Stimulated activated CD4-positive, alpha-beta T cell treated with anti-CD3 and anti-CD28 coated beads, Interleukin-15, amount 100 ng/mL, for 24 hours (primary cell): ENCODE measurements at places on chromosomes 1 and 21.

DNA sequence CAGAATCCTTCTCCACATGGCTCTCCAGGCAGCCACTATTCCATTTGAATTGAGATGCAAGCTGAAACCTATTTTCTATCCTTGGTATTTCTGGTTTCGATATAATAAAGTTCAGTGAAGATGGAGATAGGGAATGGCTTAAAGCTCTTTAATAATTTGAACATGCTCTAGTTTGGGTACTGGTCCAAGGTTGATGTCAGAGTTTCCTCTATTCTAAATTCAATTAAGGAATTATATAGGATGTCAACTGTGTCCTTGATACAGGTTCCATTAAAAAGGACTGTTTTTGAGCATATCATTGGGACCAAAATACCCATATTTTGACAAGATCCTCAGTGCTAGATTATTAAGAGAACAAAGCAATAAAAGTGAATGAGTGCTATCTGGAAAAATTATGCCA, 245.3 kb downstream of the SPATA17 start:
- no peak for DNase-seq

GRCh38 chr1:163924041-163924440, 602.3 kb downstream of the NUF2 start:
- no peak for DNase-seq

- no peak for DNase-seq
These were observed 121.4 kb upstream of the NFIA start for GRCh38 chr1:60960891-60961461.

- DNase-seq, result no peak
These were observed 29.1 kb downstream of the SLC2A1 start for GRCh38 chr1:42929434-42930177.

GRCh38 chr1:156143765-156144489, 9.5 kb upstream of the SEMA4A start:
- no peak for DNase-seq

GRCh38 chr1:100565937-100566699, 28.2 kb downstream of the GPR88 start:
- DNase-seq, result no peak

GRCh38 chr1:6803357-6803756, 18.1 kb downstream of the CAMTA1 start:
- no peak for DNase-seq

DNA sequence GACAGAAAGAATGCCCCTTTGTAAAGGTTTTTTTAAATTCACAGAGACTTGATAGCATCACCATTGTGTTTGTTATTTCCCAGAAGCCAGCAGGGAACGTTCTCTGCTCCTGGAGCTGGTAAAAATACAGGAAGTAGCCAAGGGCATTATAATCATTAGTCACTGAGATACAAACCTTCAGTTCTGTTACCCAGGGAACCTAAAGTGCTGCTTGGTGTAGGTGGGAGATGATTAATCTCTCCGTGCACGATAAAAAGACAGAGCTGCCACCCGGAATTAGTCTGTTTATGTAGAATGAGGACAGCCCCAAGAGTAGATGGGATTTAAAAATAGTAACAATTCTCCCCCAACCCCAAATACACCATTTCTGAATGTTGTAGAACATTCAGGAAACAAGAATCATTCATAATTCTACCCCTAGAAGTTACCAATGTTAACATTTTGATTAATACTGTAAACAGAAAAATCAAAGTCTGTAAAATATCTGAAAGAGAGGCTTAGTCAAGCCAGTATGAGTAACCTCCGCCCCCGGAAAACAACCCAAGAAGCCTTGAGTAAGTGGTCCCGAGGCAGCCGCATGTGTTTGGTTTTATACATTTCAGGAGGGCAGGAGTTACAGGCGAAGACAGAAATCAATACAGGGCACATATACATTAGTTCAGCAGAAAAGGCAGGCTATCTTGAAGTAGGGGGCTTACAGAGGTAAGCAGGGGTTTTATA, 45.3 kb upstream of the CTBS start:
- peak; percentile 79 for DNase-seq

DNA sequence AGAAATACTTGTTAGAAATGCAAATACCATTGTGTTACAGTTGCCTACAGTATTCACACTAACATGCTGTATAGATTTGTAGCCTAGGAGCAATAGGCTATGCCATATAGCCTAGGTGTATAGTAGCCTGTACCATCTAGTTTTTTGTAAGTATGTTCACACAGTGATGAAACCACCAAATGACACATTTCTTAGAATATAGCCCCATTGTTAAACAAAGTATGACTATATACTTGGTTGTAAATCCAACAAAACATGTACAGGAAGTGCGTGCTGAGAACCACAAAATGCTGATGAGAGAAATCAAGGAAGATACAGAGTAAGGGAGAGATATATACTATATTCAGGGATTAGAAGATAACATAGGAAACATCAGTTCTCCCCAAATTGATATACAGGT, 92.2 kb downstream of the POU2F1 start:
- DNase-seq, result no peak

DNA sequence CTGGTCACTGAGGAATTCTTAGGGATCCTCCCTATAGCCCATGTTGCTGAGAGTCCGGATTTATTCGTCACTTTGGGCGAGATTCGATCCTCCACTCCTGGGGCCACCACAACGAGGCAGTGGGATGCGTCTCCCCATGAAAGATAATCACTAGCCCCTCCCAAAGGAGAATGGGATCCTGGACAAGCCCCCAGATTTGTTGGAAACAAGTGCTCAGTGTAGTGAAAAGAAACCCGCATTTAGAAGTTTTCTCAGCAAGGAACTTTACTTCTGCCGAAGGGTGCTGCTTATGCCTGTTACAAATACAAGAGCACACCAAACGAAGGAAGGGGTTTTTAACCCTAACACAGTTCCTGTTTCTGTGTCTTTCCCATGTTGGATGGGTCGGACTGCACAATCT, 83.3 kb downstream of the ZFYVE9 start:
- DNase-seq, result no peak

DNA sequence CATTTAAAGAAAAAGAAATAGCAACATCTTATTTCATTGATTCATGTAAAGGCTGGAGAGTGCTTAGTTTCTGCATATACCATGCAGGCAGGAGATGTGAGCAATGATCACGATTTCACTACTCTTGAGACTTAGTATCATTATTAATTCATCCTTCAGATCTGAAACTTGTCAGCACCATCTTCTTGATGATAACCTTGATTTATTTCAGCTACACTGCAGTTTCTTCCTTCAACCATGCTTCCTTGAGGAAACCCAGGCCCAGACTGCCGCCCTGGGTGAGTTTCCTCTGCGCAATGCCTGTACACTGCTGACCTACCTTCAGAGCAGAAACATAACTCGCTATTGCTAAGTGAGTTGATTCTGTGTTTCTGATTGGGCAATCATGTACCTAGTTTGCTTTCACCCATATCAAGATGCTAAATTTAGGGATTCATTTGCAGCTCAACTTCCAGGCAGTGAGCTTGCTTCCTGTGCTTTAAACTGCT, 13.5 kb upstream of the BCL10 start:
- DNase-seq, result no peak

- DNase-seq, result no peak
These were observed 19.1 kb downstream of the COL24A1 start for GRCh38 chr1:86137436-86137835.

DNA sequence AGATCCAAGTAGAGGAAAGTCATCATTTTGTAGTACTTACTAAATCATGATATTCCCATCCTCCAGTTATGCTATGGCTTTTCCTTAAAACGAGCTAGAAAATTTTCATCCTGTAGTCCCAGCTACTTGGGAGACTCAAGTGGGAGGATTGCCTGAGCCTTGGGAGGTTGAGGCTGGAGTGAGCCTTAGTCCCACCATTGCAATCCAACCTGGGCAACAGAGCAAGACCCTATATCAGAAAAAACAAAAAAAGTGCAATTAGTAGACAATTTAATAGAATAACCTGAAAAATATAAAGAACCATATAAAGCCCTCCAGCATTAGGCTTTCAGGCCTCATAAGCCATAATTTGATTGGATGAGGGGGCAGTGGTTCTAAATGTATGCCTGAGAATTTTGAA, 6.8 kb downstream of the UCK2 start:
- no peak for DNase-seq

GRCh38 chr1:248792342-248792741, 33.4 kb downstream of the SH3BP5L start:
- no peak for DNase-seq

DNA sequence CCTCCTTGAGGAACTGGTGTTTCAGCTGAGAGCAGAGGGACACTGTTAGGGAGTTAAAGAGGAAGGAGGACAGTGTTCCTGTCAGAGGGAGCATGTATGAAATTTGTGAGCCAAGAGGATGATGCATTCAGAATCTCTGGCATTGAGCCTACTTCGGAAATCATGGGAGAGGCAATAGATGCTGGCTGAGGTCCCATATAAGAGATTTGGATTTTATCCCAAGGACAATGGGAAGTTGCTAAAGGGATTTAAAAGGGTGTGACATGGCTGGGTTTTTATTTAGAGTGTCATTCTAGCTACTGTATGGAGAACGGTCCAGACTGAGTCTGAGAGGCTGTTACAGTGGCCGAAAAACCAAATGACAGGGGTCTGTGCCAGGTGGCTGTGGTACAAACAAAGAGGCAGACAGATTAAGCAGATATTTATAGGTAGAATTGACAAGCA, 403.2 kb upstream of the B3GALT2 start:
- no peak for DNase-seq

DNA sequence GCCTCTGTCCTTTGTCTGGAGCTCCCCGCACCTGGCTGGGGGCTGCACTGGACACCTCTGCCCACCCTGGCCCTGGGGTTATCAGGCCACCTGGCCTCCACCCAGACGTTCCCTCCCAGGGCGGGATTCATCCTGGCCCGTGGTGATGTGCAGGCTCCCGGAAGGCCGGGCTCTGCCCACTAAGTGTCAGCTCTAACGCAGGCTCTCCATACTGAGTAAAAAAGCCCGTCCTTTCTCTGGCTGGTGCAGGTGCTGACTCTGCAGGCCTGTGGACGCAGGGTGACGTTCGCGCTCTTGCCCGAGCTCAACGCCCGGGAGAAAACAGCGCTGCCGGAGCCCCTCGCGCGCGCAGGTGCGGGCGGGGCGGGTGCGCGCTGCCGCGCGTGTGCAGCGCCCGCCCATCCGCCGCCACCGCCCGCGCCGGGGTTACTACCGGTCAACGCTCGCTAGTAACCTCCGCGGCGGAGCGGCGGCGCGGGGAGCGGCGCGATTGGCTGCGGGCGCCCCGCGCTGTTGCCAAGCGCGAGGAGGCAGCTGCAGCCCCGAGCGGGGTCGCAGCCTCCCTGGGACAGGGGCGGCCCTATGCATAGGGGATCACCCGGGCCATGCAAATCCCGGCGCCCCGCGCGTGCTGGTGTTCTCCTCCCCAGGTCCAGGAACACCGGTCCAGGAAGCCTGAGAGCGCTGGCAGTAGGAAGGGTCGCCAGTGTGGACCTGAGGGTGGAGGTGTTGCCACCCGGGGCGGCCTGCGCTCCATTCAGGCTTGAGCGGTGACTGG, 15.7 kb downstream of the ABCG1 start:
- peak; percentile 89 for DNase-seq

- no peak for DNase-seq
These were observed 211.1 kb downstream of the PBX1 start for GRCh38 chr1:164770131-164770529.

- no peak for DNase-seq
These were observed 3.8 kb upstream of the RGS13 start for GRCh38 chr1:192632188-192632587.

DNA sequence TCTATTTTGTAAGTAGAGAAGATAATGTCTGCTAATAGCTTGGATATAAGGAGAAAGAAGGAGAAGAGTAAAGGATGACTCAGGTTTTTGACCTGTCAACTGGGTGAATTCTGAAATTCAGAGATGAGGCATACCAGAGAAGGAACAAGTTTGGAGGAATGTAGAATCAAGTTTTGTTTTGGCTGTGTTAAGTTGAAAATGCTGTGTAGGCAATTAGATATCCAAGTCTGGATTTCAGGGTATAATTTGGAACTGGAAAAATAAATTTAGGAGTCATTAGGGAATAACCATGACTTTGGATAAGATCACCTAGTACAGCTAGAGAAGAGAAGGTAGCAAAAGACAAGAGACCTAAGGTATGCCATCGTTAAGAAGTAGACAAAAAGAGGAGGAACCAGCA, 22.4 kb upstream of the GNG4 start:
- DNase-seq, result no peak

GRCh38 chr1:35539824-35540261, 17.4 kb downstream of the KIAA0319L start:
- no peak for DNase-seq

- DNase-seq, result no peak
These were observed 34.1 kb downstream of the CDCP2 start for GRCh38 chr1:54118704-54119103.

GRCh38 chr1:222060210-222060916, 318.5 kb upstream of the DUSP10 start:
- DNase-seq, result no peak

- DNase-seq, result no peak
These were observed 1338.7 kb upstream of the ADGRL2 start for GRCh38 chr1:80462006-80462405.

DNA sequence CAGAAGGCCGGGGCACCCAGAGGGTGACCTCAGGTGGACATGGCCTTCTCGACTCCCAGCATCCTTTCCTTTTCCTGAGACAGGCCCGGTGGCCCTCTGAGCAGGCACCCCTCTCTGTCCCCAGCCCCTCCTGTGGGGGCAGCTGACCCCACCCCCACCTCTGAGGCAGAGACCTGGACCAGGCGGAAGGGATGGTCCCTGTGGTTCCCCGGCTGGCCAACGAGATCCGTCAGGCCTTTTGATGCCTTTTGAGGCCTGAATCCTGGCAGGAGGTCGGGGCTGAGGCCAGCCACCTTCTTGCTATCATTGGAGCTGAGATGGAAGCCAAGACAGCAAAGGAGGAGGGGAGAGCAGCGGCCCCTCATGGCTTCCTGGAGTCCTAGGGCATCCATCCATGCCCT, 50.2 kb upstream of the ACTRT2 start:
- no peak for DNase-seq

DNA sequence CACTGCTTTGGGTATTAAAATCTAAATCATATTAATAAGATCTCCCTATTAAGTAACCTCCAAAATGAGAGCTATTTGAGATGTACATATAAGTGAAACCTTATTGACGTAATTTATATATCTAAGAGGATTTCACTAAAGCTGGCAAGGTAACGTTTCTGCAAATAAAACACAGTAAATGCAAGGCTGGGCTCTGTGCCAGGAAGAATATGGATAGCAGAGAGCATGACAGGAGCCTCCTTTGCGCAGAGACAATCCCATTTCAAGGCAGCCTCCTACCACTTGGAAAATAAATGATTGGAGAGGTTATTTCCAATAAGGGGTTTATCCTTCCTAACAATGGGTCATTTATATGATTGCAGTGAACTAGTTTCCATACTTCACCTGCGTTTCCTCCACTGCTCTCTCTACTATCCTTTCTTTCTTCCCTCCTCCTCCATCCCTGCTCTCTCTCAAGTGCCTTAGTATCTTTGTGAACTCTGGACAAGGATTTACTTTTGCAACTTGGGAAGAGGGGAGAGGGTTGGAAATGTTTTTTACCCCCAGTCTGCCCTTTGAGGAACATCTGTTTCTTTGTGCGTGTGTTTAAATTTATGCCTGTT, 3.0 kb upstream of the NFIA start:
- DNase-seq, result no peak
